ENCODE measurements at places on chromosomes 5 and 9.
A peak's percentile ranks its signal among the peaks of the same experiment; 100 is the strongest.

DNA sequence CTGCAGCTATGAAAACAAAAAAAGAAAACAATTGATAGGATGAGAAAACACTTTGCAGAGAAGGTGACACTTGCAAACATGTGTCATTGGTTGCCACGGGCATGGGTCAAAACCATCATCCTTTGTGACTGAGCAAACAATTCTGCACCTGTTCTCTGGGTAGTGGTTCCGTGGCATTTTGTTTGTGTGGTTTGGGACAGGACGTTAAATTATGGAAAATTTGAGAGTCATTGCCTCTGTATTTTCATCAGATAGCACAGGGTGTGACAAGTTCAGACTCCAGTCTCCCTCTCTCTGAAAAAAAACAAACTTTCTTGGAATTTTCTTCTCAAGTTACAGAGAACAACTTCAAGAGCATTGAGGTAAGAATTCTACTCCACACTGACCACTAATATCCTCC is 113.4 kb upstream of the HMHB1 start:
- DNase-seq, result no peak

DNA sequence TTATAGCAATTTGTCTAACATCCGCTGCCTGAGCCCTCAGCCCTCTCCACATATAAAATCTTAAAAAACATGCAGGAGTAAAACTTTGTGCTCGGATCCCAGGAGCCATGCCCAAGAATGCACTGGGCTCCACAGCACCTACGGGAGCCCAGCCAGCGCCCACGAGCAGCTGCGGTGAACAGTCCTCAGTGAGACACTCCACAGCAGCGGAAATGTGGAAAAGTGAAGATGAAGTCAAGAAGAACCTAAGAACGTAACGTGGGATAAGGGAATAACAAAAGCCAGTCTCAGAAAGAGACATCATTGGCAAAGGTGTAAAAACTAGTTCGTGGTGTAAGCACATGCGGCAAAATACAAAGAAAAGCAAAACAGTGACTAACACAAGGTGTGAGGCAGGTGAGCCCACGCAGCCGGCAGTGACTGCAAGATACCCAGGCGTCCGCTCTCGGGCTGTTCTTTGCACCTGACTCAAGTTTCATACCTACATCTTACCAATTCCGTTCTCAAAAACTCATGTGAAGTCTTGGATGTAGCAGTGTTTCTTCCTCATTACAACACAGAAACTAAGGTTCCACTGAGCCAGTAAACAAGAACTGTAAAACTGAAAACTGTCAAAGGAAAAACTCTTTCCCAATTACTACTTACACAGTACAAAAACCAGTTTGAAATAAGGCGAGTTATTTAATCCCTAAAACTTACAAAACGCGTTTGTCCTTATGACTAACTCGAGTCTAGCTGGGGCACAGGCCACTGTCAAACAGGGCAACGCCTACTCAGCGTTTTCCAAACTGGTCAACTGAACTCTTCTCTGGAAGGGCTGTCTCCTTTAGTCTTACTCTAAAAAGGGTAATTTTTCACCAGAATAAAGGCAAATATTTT is 1.7 kb downstream of the CAMSAP1 start:
- peak; percentile 53 for DNase-seq

GRCh38 chr5:948472-949274 is 56.0 kb downstream of the TRIP13 start:
- DNase-seq, result no peak

DNA sequence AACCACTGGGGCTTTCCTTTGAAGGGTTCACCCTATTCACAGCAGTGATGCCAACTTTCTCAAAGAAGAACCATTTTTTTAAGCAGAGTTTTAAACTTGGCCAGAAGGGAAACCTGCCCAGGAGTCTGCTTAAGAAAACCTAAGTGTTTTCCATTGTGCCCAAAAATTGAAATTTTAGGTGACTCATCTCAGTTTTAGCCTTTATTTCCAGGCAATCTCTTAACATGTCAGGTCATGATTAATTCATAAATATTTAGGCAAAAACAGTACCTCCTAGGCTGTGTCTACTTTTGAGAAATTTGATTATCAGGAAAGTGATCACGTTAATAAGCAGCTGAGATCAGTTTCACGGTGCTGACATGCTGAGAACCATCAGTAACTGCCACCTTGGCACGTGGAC is 61.9 kb downstream of the TLE1 start:
- DNase-seq, result no peak

GRCh38 chr9:29211003-29211579 is 1637.8 kb upstream of the C9orf72 start:
- no peak for DNase-seq

DNA sequence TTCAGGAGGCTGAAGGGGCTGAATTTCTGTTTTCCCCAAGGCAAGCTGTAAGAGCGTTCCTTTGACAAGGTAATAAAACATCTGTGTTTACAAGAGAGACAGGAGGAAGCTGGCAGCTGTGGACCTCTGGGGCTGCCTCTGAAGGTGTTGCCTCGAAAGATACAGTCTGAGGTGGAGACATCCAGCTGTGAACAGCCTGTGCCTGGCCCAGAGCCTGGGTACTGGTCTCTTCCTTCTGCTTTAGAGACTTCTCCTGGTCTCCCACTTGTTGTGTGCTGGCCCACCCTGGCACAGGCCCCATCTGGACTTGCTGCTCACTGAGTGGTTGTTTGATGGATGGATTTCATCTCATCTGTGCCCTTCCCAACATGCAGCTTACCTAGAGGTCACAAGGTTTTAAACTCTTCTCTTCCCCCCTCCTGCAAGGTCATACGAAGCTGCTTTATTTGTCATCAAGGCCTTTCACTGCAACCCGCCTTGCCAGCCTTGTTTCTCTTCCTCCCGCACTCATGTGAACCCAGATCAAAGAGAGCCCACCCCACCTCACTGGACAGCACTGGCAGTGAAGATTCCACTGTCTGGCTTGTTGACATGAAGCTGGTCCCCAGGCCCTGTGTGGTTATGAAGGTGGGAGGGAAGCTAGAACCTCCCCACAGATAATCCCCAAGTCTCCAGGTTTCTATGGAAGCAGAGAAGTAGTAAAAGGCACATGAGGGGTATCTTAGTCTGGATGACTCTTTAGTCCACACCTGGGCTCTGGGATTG is 35.0 kb upstream of the ALDH1B1 start:
- no peak for DNase-seq

DNA sequence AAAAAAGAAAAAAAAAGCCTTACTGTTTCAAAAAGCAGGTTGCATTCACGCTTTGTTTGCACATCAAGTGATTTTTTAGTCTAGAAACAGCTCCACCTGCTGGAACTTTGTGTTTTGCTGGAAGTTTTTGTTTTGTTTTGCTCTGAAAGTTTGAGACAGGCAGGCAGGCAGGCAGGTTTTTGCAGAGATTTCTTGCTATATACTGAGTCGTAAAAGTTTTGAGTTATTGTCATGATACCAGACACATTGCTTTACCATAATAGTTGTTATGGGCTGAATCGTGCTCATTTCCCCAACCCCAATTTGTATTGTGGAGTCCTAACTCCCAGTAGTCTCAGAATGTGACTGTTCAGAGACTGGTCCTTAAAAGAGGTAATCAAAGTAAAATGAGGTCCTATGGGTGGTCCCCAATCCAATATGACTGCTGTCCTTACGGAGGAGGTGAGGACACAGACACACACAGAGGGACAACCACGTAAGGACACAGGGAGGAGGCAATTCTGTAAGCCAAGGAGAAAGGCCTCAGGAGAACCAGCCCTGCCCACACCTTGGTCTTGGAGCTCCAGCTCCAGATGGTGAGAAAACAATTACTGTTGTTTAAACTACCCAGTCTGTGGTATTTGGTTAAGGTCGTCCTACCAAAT is 20.9 kb downstream of the OR2Y1 start:
- peak; percentile 45 for DNase-seq

- peak; percentile 56 for DNase-seq
Observed at GRCh38 chr9:90956026-90956810, 154.6 kb downstream of the SYK start.

GRCh38 chr9:136344544-136345280 is 17.4 kb downstream of the GPSM1 start:
- DNase-seq, result no peak

- no peak for DNase-seq
Observed at GRCh38 chr5:134127988-134128647, 13.6 kb downstream of the TCF7 start.

DNA sequence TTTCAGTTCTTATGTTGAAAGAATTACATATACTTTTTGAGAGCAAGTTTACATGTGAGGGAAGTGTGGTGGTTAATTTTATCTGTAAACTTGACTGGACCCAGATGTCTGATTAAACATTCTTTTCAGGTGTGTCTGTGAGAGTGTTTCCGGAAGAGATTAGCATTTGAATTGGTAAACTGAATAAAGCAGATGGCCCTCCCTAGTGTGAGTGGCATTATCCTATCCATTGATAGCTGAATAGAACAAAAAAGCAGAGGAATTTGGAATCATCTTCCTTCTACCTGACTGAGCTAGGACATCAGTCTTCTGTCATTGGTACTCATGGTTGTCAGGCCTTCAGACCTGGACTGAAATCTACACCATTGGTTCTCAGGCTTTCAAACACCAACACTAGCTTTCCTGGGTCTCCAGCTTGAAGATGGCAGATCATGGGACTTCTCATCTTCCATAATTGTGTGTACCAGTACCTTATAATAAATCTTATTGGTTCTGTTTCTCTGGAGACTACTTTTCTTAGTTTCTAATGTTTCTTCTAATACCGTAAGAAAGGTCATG is 36.6 kb downstream of the NREP start:
- no peak for DNase-seq

GRCh38 chr5:123706531-123706930 is 194.6 kb downstream of the CSNK1G3 start:
- no peak for DNase-seq

- no peak for DNase-seq
Observed at GRCh38 chr9:91992461-91993041, 42.5 kb upstream of the ROR2 start.

DNA sequence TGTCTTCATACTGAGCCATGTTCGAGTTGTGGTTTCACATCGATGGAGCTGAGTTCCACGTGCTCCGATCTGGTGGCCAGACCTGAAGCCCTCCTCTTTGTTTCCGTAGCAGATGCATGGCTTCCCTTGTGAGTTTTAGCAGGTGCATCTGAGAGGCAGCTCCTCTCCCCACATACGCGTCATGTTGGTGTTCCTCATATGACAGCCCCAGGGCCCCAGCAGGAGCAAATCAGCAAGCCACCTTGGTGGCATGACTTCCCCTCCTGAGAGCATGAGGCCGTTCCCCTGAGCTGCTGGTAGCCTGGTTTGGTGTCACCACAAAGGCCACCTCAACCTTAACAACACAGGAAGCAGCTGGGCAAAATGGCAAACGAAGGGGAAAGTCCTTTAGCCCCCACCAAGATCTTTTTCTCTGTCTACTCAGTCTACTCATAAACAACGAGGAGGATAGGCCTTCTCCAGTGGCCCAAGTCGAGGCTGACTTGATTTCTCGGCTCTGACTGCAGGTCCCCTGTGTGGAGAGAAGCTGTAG is 5.9 kb downstream of the CYFIP2 start:
- no peak for DNase-seq

DNA sequence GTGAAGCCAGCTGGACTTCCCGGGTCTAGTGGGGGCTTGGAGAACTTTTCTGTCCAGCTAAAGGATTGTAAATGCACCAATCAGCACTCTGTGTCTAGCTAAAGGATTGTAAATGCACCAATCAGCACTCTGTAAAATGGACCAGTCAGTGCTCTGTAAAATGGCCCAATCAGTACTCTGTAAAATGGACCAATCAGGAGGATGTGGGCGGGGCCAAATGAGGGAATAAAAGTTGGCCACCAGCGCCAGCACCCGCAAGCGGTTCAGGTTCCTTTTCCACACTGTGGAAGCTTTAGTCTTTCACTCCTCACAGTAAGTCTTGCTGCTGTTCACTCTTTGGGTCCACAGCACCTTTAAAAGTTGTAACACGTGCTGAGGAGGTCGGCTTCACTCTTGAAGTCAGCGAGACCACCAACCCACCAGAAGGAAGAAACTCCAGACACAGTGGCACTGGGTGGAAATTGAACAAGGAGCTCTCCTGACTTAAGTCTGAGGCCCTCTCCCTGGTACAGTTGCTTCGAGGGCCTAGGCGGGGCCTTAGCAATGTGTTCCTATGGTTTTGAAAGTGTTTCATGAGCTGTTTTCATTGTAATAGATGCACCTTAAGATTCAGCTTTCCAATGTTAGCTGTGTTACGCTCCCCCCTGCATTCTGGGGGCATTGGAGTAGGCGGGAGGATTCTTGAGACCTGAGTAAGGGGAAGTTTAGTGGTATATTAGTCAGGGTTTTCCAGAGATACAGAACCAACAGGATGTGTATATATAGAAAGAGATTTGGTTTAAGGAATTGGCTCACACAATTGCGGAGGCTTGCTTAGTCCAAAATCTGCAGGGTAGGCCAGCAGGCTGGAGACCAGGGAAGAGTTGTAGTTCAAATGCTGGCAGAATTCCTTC is 21.5 kb upstream of the MYO10 start:
- DNase-seq, result peak; percentile 82

DNA sequence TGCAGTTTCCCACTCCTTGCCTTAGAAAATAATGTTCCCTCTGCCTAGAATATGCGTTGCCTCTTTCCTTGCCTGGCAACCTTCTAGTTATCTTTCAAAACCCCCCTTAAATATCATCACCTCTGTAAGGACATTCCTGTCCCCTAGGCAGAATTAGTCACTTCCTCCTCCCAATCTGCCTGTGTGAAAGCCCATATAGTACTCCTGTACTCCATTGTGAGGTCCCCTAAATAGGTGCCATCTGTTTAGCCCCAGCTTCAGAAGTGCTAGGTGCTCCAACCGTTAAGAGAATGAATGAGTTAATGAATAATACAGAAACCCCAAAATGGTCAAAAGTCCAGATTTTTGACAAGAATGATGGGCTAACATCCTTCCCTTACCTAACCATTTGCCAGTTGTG is 181.4 kb downstream of the GDNF start:
- DNase-seq, result no peak

- no peak for DNase-seq
Observed at GRCh38 chr5:1923766-1924165, 41.0 kb upstream of the IRX4 start.

DNA sequence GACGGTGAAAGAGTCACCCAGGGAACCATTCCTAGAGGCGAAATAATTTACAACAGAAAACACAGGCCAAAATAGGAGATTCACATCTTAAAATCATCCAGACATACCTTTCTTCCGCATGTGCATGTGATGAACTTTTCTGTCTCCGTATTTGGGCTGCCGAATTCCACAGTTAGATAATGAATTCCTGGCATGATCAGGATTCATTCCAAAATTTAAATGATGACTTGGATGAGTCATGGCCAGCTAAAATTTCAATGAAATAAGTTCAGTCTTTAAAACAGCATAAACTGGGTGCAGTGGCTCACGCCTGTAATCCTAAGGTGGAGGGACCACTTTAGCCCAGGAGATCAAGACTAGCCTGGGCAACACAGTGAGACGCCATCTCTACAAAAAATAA is 82.7 kb downstream of the DROSHA start:
- DNase-seq, result peak; percentile 39

GRCh38 chr5:145917288-145917687 is 19.1 kb upstream of the SH3RF2 start:
- DNase-seq, result no peak

GRCh38 chr9:105006514-105006913 is 78.6 kb upstream of the ABCA1 start:
- DNase-seq, result no peak

- peak; percentile 57 for DNase-seq
Observed at GRCh38 chr5:55407059-55407684, 99.4 kb downstream of the MTREX start.

- DNase-seq, result peak; percentile 42
Observed at GRCh38 chr5:123088031-123088805, 823 bp upstream of the PRDM6 start.

All from astrocyte of the hippocampus (primary cell).